Thyroid gland (tissue), 4 donors: ENCODE measurements at places on chromosomes 3 and 15.

DNA sequence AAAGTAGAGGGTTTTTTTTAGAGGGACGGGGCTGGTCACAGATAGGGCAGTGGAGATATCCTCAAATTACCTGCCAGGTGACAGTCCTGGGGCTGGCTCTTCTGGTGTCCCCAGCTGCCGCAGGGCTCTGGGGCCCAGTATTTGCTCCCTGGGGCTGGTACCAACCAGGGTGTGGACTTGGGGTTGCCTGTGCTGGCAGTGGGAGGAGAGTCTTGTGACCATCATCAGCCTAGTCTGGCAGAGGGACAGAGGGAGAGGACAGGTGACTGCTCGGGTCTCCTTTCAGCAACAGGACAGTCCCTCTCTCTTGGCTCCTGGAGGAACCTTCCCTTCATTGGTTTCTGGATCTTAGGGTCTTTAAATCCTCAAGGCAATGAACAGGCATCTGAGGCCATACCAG is 7.9 kb upstream of the RPP14 start:
- H3K4me3 ChIP-seq: no peak overlapping the region
- no peak for DNase-seq
- H3K4me1 ChIP-seq: peaks cover 11% of the 10 kb centered on the region
- H3K36me3 ChIP-seq: no peaks in the 10 kb centered on the region
- no peaks in the 10 kb centered on the region for H3K27me3 ChIP-seq

DNA sequence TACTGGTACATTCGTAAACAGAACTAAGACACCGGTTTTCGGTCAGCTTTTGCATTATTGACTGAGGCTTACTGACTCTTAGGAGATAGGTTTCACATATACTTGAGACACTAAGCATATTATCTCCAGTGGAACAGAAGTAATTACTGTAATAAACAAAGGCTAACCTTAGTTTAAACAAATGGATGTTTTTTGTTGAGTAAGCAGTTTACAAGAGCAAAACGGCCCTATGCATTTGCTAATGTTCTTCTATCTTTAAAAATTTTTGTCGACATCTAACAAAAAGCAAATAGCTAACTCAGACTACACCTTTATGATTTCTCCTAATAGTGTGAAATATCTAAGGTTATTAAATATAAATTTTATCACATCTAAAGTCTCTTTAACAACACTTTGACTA is 664.5 kb downstream of the ROBO1 start:
- no peaks in the 10 kb centered on the region for H3K27me3 ChIP-seq
- H3K4me1 ChIP-seq: no peaks in the 10 kb centered on the region
- H3K27ac ChIP-seq: no peak overlapping the region
- no peak for DNase-seq
- H3K36me3 ChIP-seq: no peaks in the 10 kb centered on the region
- H3K4me3 ChIP-seq: no peak overlapping the region

DNA sequence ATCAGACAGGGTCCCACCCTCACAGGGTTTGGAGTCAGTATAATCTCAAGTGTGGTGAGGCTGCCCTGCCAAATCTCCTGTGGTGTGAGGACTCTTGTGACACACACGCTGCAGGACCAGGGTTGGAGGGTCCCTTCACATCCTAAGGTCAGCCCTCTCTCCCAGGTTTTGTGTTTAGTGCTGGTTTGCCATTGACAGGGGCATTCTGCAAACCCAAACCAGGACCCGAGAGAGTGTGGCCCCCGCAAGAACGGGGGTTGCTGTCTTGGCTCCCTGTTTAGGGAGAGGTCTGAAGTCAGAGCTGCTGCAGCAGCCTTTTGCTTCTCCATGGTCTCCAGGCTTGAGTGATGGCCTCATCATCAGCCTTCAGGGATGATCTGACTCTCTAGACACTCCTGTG is 14.7 kb downstream of the FAM107A start:
- no peaks in the 10 kb centered on the region for H3K27me3 ChIP-seq
- no peak overlapping the region for H3K27ac ChIP-seq
- H3K4me3 ChIP-seq: no peak overlapping the region
- no peak for DNase-seq
- H3K4me1 ChIP-seq: peaks cover 6% of the 10 kb centered on the region
- H3K36me3 ChIP-seq: peaks cover 17% of the 10 kb centered on the region

DNA sequence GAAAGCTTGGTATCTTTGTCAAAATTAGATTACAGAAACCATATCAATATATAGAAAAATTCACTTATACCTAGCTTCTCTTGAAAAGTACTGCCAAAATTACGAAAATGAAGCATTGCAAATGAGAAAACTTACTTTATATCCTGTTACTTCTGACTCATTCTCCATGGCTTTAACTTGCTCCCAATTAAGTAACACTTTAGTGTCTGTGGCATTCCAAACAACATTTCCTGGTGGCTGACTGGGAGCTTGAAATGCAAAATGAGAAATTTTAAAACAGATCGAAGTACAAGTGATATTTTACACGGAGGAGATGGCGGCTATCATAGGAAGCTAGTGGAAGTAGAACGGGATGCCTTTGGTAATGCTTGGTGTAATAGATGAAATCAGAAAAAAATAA is 347.3 kb downstream of the CNTN3 start:
- H3K4me1 ChIP-seq: no peaks in the 10 kb centered on the region
- no peak overlapping the region for H3K4me3 ChIP-seq
- no peaks in the 10 kb centered on the region for H3K36me3 ChIP-seq
- H3K27ac ChIP-seq: no peak overlapping the region
- no peaks in the 10 kb centered on the region for H3K27me3 ChIP-seq
- DNase-seq: no peak

GRCh38 chr3:170531657-170532335 is 54.1 kb downstream of the SLC7A14 start:
- H3K36me3 ChIP-seq: no peaks in the 10 kb centered on the region
- H3K27ac ChIP-seq: no peak overlapping the region
- no peak overlapping the region for H3K4me3 ChIP-seq
- H3K27me3 ChIP-seq: no peaks in the 10 kb centered on the region
- H3K4me1 ChIP-seq: no peaks in the 10 kb centered on the region

- no peaks in the 10 kb centered on the region for H3K27me3 ChIP-seq
- H3K36me3 ChIP-seq: no peaks in the 10 kb centered on the region
- DNase-seq: no peak
- no peak overlapping the region for H3K4me3 ChIP-seq
Observed at GRCh38 chr15:65796610-65797078, 4.6 kb upstream of the DENND4A start.

GRCh38 chr3:115611630-115612029 is 11.7 kb upstream of the GAP43 start:
- no peak overlapping the region for H3K27ac ChIP-seq
- no peak for DNase-seq
- H3K4me1 ChIP-seq: no peaks in the 10 kb centered on the region
- no peaks in the 10 kb centered on the region for H3K36me3 ChIP-seq
- no peak overlapping the region for H3K4me3 ChIP-seq

GRCh38 chr3:99714146-99714545 is 75.8 kb downstream of the COL8A1 start:
- H3K4me3 ChIP-seq: no peak overlapping the region
- H3K27ac ChIP-seq: no peak overlapping the region
- no peaks in the 10 kb centered on the region for H3K4me1 ChIP-seq
- no peak for DNase-seq

DNA sequence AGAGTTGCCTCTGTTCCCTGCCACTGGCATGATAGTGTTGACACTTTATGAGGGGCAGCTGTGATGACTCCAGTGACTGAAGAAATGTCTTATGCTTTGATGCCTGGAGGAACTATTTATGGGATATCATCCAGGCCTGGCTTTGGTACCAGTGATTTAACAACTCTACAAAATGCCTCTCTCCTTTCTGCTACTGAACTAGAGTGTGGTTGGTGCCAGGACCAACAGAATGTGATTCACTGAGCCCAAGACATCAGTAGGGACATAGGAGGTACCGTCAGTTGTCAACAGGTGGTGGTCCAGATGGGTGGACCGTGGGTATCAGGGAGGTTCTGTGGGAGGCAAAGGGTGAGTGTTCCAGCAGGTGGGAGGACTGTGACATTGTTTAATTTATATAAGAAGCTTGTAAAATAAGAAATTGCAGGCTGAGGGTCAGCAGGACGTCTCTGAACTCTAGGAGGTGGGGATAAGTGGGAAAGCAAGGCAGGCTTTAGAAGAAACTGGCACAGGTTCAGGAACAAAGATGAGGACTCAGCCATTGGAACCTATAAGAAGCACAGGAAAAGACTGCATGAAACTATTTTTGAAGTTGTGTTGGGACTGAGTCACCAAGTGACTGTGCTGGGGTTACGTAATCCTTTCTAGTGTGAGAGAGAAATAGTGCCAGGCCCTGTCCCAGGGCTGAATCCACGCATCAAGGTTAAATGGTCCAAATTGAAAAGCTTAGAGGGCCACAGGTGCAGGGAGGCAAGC is 28.5 kb upstream of the SLC7A14 start:
- peak; percentile 40 for DNase-seq
- no peaks in the 10 kb centered on the region for H3K27me3 ChIP-seq
- H3K4me3 ChIP-seq: no peak overlapping the region
- H3K36me3 ChIP-seq: no peaks in the 10 kb centered on the region

- no peaks in the 10 kb centered on the region for H3K36me3 ChIP-seq
- H3K27ac ChIP-seq: no peak overlapping the region
- no peak for DNase-seq
Observed at GRCh38 chr3:173411375-173411973, 13.9 kb downstream of the NLGN1 start.

DNA sequence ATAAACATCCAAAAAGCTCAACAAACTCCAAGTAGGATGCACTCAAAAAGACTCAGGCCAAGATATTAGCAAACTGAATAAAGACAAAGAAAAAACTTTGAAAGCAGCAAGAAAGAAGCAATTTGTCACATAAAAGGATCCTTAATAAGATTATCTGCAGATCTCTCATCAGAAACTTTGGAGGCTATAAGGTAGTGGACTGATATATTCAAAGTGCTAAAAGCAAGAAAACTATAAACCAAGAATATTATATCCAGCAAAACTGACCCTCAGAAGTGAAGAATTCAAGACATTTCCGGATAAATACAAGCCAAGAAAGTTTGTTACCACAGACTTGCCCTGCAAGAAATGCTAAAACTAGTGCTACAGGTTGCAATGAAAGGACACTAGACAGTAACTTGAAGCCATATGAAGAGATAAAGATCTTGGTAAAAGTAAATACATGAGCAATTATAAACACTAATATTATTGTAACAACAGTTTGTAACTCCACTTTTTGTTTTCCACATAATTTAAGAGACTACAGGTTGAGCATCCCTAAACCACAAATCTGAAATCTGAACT is 23.6 kb downstream of the C3orf33 start:
- no peaks in the 10 kb centered on the region for H3K4me1 ChIP-seq
- H3K4me3 ChIP-seq: no peak overlapping the region
- no peaks in the 10 kb centered on the region for H3K27me3 ChIP-seq
- no peak overlapping the region for H3K27ac ChIP-seq
- DNase-seq: no peak

GRCh38 chr3:39457361-39457760 is 10.1 kb upstream of the MOBP start:
- no peak overlapping the region for H3K4me3 ChIP-seq
- no peaks in the 10 kb centered on the region for H3K4me1 ChIP-seq
- DNase-seq: no peak

GRCh38 chr3:49761661-49762060 is 24.7 kb downstream of the IP6K1 start:
- H3K36me3 ChIP-seq: no peaks in the 10 kb centered on the region
- no peaks in the 10 kb centered on the region for H3K4me1 ChIP-seq
- H3K27me3 ChIP-seq: no peaks in the 10 kb centered on the region
- no peak overlapping the region for H3K4me3 ChIP-seq

GRCh38 chr3:155701882-155702465 is 42.9 kb downstream of the PLCH1 start:
- H3K4me1 ChIP-seq: peaks cover 20% of the 10 kb centered on the region
- no peaks in the 10 kb centered on the region for H3K36me3 ChIP-seq
- no peak overlapping the region for H3K4me3 ChIP-seq

GRCh38 chr3:7207125-7207524 is 346.2 kb downstream of the GRM7 start:
- H3K27ac ChIP-seq: no peak overlapping the region
- no peak overlapping the region for H3K4me3 ChIP-seq
- no peaks in the 10 kb centered on the region for H3K36me3 ChIP-seq
- no peaks in the 10 kb centered on the region for H3K27me3 ChIP-seq
- no peak for DNase-seq
- no peaks in the 10 kb centered on the region for H3K4me1 ChIP-seq

GRCh38 chr3:190337301-190337700 is 15.1 kb upstream of the CLDN1 start:
- DNase-seq: no peak
- peaks cover 10% of the 10 kb centered on the region for H3K4me1 ChIP-seq
- no peak overlapping the region for H3K27ac ChIP-seq
- no peaks in the 10 kb centered on the region for H3K36me3 ChIP-seq
- no peak overlapping the region for H3K4me3 ChIP-seq

DNA sequence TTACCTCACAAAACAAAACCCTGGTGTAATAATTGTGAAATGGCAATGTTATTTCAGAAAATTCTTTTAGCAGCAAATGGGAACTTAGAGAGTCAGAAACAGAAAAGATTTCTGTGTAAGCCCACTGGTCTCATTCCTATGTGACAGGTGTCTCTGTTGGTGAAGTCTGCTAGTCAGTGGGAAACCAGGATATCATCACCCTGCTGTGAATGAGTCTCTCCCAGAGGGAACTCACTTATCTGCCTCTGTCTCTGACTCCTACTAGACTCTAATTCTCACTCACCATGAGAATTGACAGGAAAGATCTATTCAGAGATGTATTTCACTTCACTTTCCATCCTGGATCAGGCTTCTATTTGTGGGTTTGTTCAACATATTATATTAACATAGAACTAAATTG is 266.0 kb downstream of the EPHA3 start:
- H3K4me1 ChIP-seq: peaks cover 13% of the 10 kb centered on the region
- no peaks in the 10 kb centered on the region for H3K27me3 ChIP-seq
- DNase-seq: no peak
- H3K27ac ChIP-seq: no peak overlapping the region
